ENCODE measurements at places on chromosomes 7 and 10.

- DNase-seq: no peak
These were observed 198.1 kb upstream of the NFE2L3 start for GRCh38 chr7:25953859-25954258.

GRCh38 chr7:26580711-26581110 lies 283.7 kb downstream of the SKAP2 start:
- DNase-seq: no peak

DNA sequence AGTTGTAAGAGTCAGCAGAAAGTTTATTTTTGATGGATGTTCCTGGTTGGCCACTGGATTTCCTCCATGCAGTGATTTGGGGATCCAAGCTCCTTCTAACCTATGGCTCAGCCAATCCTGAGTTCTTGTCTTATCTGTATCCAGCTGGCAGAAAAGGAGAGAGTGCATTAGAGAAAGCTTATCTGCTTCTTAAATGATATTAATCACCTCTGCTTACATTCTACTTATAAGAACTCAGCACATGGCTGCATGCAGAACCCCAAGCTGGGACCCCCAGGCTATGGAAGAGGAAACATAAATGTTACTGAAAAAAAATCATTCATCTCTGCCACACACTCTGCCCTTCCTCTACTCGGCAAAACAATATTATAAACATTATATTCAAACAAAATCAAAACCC lies 739.8 kb upstream of the AUTS2 start:
- no peak for DNase-seq

DNA sequence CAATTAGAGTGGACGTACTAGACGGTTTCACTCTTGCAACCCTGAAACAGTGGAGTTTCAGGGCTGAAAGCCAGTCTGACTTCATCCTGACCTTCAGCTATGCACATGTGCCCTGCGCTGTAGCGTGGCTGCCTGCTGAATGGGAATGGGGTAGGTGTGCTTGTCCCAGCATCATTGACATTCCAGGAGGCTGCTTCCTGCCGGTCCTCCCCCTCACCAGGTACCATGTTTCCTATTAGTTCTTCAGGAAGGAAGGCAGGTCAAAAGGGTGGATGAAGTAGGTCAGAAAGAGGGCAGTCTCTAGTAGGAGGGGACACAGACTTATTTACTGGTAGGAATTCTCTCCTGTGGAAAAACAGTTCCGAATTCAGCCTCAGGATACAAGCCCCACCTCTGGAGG lies 551.8 kb upstream of the GALNT17 start:
- no peak for DNase-seq

All from mammary epithelial cell (primary cell).